Activated naive CD4-positive, alpha-beta T cell treated with anti-CD3 and anti-CD28 coated beads for 36 hours (primary cell): ENCODE measurements at places on chromosomes 4 and X.

DNA sequence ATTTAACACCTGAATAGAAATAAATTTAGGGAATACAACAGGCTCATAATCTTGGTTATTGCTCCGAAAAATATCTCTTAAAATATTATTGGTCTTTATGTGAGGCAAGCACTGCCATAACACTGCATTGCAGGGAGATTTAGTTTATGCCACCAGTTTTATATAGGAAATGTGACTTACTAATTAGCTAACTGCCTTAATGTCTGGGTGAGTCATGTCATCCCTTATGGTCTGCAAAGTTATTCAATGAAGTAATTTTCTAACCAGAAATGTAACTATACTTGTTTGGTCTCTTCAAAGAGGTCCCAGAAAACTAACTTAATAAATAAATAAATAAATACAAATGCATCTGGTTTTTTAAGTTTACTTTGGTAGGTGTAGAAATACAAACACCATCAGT is 597.2 kb downstream of the GALNTL6 start:
- DNase-seq = no peak

GRCh38 chr4:42543762-42544161 is 113.1 kb downstream of the ATP8A1 start:
- no peak for DNase-seq

GRCh38 chr4:137674066-137674465 is 141.8 kb upstream of the PCDH18 start:
- DNase-seq = no peak

- no peak for DNase-seq
Observed at GRCh38 chr4:76246852-76247251, 4.7 kb upstream of the FAM47E start.
